ENCODE measurements at places on chromosomes 3 and 15. TPM values are rescaled to one million over a fixed set of nuclear protein-coding genes. Genes with fewer than 3 reads are reported as not detected.

DNA sequence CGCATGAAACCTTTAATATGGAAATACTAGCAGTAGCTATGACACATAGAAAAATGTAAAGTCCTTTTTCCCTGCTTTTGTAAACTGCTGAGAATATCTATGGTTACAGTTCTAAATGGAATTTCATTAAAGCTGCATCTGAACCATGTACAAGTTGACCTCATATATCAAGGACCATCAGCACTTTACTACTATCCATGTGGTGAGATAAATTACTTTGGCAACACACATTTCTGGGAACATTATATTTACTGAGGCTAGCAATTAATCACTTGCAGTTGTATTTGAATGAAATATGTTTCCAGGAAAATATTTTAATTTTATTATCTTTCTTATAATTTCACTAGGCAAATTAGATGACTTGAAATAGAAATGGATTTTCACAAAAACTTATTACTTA, 545.5 kb downstream of the NAALADL2 start:
- no peak for DNase-seq

DNA sequence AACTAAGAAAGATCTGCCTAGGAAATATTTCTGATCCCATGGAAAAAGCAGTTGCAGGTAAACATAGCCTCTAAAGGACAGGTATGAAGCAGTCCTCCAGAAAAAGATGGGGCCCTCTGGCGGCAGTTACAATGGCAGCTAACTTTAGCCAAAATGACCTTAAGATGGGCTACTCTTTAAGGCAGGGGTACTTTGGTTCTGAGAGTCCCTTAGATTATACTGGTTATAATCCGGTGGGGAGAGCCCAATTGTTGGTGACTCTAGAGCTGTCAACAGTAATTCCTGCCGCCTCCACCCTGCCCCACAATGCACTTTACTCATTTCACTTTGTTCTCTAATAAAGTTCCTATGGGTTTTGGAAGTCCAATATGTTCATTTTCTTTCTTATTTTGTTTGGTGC, 412.8 kb upstream of the WNT5A start:
- no peak for DNase-seq

- no peak for DNase-seq
These were observed 258.6 kb downstream of the THSD4 start for GRCh38 chr15:71373917-71374316.

- no peak for DNase-seq
These were observed 19.4 kb downstream of the WWTR1 start for GRCh38 chr3:149638228-149639092.

- DNase-seq = no peak
These were observed 155.2 kb upstream of the CGNL1 start for GRCh38 chr15:57221134-57221533.

- DNase-seq = no peak
These were observed 7.3 kb downstream of the TMEM158 start for GRCh38 chr3:45218578-45219390.

- no peak for DNase-seq
These were observed 51.6 kb upstream of the BLM start for GRCh38 chr15:90665288-90666134.

GRCh38 chr3:95781598-95781997, 1032.8 kb upstream of the EPHA6 start:
- DNase-seq = no peak

- DNase-seq = no peak
These were observed 139.5 kb downstream of the ADAMTS9 start for GRCh38 chr3:64548200-64548889.

DNA sequence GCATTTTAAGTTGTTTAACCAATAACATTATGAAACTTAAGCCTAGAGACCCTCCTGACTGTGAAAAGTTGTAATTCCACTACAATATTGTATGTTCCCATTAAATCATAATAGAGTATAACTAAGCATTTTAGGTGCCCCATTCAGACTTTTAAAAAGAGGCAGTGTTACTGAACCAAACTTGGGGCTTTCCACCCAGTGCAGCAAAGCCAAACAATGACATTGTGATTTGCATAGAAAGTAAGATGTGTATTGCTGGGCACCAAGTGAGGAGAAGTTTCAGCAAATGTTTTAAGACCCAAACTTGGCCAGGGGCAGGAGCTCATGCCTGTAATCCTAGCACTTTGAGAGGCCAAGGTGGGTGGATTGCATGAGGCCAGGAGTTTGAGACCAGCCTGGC, 706.2 kb downstream of the GRM7 start:
- no peak for DNase-seq

DNA sequence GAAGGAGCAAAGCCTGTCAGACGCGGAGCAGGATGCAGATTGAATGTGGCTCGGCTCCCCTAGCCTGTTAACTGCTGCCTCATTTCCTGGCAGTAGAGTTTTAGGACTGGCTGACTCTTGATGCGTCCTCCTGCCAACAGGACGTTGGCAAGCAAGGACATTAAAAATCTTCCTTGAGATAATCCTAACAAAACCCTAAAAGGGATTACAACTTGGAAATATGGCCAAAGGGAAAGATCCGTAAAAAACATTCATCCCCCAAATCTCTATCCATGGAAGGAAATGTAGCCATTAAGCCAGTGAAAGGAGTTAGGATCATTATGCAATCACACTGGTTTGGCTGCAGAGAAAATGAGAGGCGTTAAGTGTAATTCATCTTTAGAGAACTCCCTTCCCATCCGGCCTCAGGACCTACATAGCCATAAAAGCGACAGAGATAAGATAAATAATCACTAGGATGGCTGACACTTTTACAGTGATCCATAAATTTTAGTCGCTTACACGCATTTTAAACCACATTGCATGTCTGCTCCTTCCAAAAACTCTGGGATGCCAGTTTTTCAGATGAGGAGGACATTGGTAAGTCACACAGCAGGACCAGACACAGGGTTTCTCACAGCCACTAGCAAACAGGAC, 44.5 kb upstream of the C3orf80 start:
- peak; percentile 13 for DNase-seq

- no peak for DNase-seq
These were observed 188.5 kb upstream of the RBMS3 start for GRCh38 chr3:29092348-29092747.

GRCh38 chr3:187919544-187919943, 174.3 kb upstream of the BCL6 start:
- DNase-seq = no peak

DNA sequence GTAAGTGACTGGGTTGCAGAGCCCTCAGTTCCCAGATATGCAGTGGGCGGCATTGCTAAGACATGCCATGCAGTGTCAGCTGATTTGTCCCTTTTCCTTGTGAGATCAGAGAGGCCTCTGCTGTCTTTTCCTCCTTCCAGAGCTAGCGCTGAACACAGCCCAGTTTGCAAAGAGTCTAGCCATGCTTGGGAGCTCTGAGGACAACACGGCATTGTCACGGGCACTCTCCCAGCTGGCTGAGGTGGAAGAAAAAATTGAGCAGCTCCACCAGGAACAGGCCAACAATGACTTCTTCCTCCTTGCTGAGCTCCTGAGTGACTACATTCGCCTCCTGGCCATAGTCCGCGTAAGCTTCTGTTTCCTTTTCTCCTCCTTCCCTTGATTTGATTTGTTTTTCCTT, 20.0 kb upstream of the SNX22 start:
- DNase-seq = no peak

DNA sequence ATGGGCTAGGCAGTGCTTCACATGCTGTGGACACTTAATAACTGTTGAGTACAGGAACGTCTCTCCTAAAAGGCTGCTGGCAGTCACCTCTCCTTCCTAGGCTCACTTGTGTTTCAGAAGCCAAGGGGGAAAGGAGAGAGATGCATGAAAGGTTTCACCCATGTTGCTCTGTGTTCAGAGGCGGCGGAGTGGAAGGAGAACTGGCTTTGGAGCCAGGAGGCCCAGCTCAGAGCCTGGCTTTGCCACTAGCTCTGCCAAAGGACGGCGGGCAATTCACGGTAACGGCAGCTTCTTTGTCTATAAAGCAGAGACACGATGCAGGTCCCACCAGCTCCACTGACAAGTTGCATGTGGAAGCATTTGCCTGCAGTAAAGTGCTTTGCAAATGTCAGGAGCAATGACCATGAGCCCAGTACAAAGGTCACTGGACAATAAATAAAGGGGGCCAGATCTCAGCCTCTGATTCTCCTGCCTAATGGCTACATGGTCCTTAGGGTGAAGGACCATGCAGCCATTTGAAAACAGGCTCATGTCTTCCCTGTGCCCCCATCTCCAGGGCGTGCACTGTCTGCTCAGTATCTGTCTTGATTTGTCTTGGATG, 171.7 kb upstream of the TLE3 start:
- no peak for DNase-seq

The ENTPD3 gene
- total RNA-seq = not detected

The SLC24A1 gene
- 14.8 TPM for total RNA-seq

The OR4F15 gene
- total RNA-seq = not detected

The XIRP1 gene
- total RNA-seq = not detected

The HYAL2 gene
- total RNA-seq = 37.0 TPM

The GOLGA6L10 gene
- total RNA-seq = 1.6 TPM

All from osteocyte (in vitro differentiated cells).